SJCRH30 (cell line): ENCODE measurements at places on chromosomes 1 and 21. TPM values are rescaled to one million over a fixed set of nuclear protein-coding genes. Genes with fewer than 3 reads are reported as not detected.

- peaks cover 4% of the 10 kb centered on the region; the same call in 1 of the 2 replicates for H3K4me1 ChIP-seq
- H3K4me3 ChIP-seq = no peak overlapping the region
- no peaks in the 10 kb centered on the region for H3K27me3 ChIP-seq
- DNase-seq = no peak
- H3K27ac ChIP-seq = no peak overlapping the region
Measured at GRCh38 chr1:200923601-200924000, 28.9 kb downstream of the INAVA start.

DNA sequence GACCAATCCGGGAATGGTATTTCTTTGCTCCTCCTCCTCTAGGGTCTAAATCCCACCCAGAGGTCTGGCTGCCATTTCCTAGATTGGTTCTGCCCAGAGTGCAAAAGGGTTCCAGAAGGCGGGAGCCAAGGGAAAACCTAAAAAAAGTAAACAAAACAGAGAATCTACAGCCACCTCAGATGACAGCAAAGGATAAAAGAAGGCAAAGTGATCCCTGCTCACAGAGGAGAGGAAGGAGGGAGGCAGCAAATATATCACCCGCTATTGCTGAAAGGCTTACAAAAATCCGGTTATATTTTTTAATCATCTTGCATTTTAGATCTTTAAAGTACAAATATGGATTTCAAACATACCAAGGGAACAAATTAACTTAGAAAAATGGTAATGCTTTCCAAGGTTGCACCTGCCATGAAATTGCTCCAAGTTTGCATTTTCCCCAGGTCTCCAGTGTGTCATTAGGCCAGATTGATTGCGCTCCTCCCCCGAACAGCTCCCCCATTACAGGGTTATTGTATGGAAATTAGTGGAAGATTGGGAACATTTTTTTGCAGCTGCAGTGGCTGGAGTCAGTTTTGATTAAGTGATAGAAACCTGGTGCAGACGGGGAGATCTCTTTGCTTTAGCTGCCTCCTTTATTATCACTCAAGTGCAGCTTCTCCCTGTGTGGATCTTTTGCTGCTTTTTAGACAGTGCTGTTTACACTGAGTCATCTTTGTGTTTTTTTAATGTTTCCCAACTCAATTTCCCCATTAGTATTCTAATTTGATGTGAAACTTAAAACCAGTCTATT is 280.5 kb upstream of the CAMK1G start:
- H3K36me3 ChIP-seq = no peaks in the 10 kb centered on the region
- no peak for DNase-seq
- H3K27me3 ChIP-seq = peaks cover 4% of the 10 kb centered on the region; the same call in 1 of the 2 replicates
- H3K4me1 ChIP-seq = no peaks in the 10 kb centered on the region
- no peak overlapping the region for H3K4me3 ChIP-seq

- H3K36me3 ChIP-seq = no peaks in the 10 kb centered on the region
- H3K27ac ChIP-seq = no peak overlapping the region
- no peaks in the 10 kb centered on the region for H3K4me1 ChIP-seq
- no peak overlapping the region for H3K4me3 ChIP-seq
Measured at GRCh38 chr1:57325536-57325935, 98.3 kb downstream of the DAB1 start.

The LORICRIN gene
- total RNA-seq = not detected in 2 replicates
